NCI-H2171 (cell line): ENCODE measurements at places on chromosomes 6 and 20.

DNA sequence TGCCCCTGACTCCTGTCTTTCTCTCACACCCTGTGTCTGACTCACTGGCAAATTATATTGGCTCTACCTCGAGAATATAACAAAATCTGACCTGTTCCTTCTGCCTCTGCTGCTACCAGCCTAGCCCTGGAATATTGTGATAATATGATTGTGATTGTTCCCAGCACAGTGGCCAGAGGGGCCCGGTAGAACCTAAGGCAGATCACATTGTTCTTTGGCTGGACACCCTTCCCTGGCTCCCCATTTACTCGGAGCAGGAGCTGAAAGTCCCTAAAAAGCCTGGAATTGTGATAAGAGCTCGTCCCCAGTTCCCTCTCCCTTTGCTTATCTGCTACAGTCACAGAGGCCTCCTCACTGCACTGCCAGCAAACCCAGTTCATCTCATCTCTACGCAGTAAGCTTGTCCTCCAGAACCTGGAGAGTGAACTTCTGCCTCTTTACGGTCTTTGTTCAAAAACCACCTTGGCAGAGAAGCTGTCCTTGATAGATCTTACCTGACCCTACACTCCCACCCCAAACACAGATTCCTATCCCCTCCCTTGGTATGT, 21.8 kb downstream of the SERPINB6 start:
- DNase-seq, result no peak

DNA sequence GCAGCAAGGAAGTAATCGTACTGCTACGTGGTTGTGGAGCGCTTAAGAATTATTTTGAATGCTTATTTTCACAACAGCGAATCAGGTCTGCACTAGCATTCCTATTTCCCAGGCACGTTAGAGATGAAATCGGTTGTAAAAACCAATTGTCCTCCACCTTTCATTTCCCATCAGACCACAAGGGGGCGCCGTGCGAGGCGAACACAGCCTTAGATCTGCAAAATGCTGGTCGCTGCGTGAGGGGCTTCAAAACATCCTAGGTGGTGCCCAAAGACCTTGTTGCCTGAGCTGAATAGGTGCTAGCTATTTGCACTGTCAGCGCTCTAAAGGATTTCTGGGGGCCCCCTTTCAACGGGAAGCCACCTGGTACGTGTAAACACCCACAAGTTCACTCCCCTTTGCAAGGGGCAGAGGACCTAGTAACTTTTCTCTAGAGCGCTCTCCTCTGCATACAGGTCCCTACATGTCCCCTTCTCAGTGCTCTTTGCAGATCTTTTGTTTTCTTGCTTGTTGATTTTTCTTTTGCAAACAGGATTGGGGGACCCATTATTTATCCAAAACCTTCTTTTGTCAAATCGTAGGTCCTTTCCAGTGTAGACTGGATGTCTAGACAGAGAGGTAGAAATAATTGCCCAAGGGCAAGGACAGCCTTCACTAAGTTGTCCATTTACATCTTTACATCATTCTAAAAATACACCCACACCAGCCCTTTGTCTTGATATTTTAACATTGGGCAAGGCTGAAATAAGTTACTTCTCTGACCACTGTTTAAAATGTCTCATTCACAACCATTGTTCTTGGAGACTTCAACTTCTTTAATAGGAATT, 59.8 kb downstream of the NEDD9 start:
- peak; percentile 13 for DNase-seq

GRCh38 chr6:4378319-4378996, 243.1 kb upstream of the ECI2 start:
- DNase-seq, result no peak

DNA sequence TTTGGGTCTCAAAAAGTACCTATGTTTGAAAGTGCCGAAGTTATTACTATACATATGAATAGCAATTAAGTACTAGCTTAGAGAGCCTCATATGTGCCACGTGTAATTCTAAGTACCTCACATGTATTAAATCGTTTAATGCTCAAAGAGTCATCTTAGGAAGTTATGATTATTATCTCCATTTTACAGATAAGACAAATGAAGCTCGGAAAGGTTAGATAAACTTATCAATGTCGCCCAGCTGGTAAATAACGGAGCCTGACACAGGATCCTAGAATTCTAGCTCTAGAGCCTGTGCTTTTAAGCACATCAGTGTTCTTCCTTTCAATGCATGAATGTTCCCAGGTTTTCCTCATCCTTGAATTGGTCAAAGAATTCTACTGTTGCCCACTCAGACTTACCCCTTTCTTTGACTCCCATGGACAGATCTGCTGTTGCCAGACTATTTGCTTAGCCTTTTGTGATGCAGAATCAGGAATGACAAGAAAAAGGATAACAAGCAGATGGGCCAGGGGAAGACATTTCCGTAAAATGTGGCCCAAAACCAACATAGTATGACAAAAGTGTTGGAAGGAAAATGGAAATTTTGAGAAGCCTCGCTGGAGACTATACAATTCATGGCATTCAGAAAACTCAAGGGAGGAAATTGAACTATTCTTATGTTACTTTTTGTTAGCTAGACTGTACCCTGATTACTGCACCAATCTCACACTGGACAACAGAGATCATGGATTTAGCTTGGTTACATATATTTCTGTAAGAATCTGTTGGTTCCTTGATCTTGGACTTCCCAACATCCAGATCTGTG, 237.1 kb upstream of the CITED2 start:
- no peak for DNase-seq

- DNase-seq, result no peak
Observed at GRCh38 chr6:71199736-71200135, 88.9 kb upstream of the OGFRL1 start.

- DNase-seq, result no peak
Observed at GRCh38 chr6:148530976-148531375, 188.3 kb downstream of the SASH1 start.

- DNase-seq, result peak; percentile 81
Observed at GRCh38 chr20:64101731-64102621, 5.4 kb downstream of the NPBWR2 start.

DNA sequence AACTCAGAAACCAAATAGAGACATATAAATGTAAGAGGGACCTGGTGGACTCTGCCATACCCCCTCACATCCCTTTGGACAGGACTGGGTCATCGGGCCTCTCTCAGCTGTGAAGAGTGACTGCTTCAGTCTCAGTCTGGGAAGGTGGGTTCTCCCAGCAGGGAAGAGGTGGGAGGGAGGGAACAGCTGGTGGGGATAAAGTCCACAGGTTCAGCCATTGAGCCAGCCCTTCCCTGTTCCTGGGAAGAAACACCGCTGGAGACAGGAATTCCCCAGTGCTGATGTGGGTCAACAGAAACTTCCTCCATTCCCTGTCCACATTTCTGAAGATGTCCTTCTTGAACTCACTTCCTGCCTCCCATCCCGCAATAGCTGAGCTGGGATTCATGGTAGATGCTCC, 209.2 kb upstream of the PMEPA1 start:
- no peak for DNase-seq

- no peak for DNase-seq
Observed at GRCh38 chr6:45483021-45483420, 105.3 kb upstream of the SUPT3H start.

GRCh38 chr6:104766595-104766994, 93.1 kb downstream of the HACE1 start:
- no peak for DNase-seq

DNA sequence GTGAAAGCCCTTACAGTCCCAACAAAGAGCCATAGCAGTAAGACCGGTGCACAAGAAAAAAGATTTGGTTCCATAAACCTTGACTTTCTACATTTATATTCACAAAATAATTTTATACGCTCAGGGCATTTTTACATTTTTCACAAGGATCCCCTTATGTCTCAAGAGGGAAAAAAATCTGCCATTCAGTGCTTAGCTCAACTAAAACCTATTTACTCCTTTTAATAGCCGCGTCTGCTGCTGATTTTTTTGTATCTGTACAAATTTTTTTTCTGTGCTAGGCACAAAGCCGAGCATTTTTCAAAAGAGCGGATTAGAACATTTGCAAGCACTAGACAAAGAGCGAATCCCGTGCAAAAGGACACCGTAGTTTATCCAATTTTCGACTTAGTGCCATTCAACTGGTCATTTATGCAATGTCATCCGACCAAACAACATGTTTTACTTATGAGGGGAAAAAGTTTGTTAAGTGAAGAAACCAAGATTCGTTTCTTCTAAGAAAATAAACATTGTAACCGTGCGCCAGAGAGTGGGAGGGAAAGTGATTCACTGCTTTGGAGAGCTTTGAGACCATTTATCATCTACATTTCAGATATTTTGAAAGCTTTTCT, 3.7 kb downstream of the TFAP2D start:
- no peak for DNase-seq

GRCh38 chr6:139330826-139331500, 39.2 kb upstream of the TXLNB start:
- DNase-seq, result no peak

GRCh38 chr6:3791526-3792203, 40.2 kb upstream of the PXDC1 start:
- DNase-seq, result no peak

DNA sequence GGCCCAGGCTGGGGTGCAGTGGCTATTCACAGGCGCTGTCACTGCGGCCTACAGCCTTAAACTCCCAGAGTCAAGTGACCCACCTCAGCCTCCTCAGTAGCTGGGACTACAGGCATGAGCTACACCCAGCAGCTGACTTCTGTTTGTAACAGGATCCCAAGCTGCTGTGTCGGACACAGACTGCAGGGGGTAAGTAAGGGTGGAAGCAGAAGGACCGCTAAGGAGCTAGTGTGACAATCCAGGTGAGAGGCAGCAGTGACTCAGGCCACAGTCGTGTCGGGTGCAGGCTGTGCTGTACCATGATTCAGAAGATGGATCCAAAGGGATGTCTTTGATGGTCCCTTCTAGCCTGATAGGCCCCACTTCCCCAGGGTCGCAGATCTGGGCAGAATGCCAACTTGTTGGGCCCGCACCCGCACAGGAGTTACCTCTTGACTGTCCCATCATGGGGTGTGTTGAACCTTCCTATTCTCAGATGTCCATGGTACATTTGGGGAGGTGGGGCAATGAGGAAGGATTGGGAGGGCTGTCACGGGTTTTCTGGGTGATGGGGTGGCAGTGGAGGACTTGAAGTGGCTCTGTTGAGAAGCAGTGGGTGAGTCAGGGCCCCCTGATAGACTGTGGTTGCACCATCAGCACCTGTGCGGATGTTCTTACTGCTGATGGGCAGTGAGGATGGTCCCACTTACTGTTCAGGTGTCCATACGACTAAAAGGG, 25.3 kb downstream of the AAR2 start:
- DNase-seq, result no peak

- no peak for DNase-seq
Observed at GRCh38 chr6:13289789-13290318, 38.5 kb downstream of the TBC1D7 start.

DNA sequence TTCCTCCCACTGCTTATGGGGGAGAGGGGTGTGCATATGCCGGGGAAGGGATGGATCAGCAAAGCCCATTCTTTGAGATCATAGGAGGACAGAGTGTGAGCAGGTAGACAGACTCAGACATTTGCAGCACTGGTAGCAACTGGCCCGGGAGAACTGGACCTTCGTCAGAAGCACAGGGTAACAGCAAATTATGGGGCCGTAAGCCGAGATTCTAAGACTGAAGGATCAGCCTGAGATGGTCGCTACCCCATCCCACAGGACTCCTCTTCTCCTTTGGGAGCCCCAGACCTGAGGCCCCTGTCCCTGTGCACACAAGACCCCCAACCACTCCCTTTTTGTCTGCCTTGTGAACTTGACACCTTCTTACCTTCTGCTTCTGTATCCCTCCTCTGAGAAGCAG, 106.5 kb downstream of the TOX2 start:
- DNase-seq, result no peak

- DNase-seq, result peak; percentile 81
Observed at GRCh38 chr20:2234598-2235191, 61.1 kb upstream of the TGM3 start.

DNA sequence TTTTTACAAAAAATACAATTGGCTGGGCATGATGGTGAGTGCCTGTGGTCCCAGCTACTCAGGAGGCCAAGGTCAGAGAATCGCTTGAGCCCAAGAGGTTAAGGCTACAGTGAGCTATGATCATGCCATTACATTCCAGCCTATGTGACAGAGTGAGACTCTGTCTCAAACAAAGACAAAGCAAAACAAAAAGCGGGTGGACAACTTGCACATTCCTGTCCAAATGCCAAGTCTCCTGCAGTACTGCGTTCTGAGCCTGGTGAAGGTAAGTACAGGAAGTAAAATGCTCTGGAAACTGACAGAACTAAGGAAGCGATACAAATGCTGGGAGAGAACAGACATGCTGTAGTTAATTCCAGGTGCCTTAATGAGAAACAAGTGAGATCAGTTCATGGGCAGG, 20.4 kb upstream of the TMEM242 start:
- no peak for DNase-seq

- DNase-seq, result no peak
Observed at GRCh38 chr20:8246153-8246552, 114.1 kb downstream of the PLCB1 start.

- no peak for DNase-seq
Observed at GRCh38 chr6:99712519-99712918, 105.9 kb downstream of the PRDM13 start.
